Neural crest cell (in vitro differentiated cells): ENCODE measurements at places on chromosomes 5 and 9.

DNA sequence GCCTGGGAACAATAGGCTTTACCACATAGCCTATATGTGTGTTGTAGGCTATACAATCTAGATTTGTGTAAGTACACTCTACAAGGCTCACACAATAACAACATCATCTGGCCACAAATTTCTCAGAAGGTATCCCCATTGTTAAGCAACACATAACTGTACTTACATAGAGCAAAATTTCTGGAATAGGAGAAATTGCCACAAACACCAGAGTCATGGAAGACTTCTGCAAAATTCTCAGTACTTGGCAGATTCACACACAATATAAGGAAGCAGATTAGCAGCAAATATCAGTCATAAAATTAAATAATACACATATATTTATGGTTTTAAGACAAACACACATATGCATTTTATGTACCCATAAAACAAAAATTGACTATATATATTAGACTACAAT lies 16.4 kb downstream of the GNAQ start:
- no peak for DNase-seq

DNA sequence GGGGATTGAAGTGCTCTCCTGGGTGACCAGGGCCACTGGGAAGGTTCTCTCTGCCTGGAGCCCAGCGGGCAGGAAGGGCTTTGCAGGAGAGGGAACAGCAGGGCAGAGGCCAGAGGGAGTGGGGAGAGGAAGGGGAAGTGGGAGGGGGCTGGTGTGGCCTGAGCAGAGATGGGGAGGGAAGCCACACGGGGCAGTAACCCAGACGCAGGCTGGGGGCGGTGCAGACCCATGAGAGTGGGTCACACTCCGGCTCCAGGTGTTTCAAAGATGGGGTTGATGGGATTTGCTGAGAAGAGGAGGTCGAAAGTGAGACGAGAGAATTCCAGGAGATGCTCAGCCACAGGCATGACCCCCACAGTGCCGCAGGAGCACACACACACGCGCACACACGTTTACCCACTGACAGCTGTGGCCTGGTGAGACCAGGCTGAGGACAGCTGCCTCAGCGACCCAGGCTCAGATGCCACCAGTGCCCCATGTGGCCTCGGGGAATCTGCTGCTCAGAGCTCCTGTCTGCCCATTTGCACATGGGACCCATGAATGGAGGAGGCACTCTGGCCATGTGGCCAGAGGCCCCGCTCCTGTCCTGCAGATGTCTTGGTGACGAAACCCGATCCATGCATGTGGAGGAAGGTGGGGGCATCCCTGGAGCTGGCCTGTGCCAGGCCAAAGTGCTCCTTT lies 32.7 kb upstream of the FCN2 start:
- DNase-seq = no peak

- DNase-seq = no peak
These were observed 1.0 kb downstream of the RABL6 start for GRCh38 chr9:136808806-136809158.

DNA sequence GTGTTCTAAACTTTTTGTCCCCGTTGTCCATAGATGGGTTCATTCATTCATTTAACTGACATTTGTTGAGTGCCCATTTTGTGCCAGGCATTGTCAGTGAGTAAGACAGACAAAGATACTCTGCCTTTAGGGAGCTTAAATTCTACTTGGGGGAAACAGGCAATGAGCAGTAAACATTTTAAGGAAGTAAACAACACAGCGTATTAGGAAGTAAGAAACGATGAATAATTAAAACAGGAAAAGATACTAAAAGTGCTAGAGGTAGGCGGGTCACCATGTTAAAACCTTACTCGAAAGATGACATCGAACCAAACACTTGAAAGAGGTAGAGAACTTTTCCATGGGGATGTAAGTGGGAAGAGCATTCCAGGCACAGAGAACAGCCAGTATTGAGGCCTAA lies 5.5 kb upstream of the MAML1 start:
- no peak for DNase-seq

- DNase-seq = no peak
These were observed 191.9 kb upstream of the SEMA6A start for GRCh38 chr5:116766470-116766947.

DNA sequence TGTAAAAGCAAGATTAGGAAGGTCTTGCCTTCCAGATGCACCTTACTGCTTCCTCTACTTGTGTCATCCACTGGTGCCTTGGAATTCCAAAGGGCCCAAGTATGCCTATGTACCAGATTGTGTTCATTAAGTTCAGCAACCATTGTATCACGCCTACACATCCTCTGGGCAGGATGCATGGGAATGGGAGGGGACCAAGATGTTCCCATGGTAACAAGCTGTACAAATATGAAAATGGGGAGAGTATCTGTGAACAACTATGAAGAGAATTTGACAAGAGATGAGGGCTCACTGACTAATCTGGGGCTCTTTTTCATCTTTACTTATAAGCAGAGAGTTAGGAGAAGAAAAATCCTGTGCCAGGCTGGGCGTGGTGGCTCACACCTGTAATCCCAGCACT lies 137.8 kb upstream of the MAP1B start:
- no peak for DNase-seq

DNA sequence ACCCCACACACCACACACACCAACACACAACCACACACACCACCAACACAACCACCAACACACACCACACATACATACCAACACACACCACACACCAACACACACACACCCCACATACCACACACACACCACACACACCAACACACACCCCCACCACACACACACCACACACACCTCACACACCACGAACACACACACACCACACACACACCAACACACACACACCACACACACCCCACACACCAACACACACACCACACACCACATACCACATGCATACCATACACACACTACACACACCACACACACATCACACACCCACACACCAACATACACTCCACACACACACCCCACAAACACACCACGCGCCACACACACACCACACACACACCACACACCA lies 171.4 kb downstream of the GOLPH3 start:
- DNase-seq = no peak

GRCh38 chr5:170162631-170163321 lies 57.1 kb downstream of the FOXI1 start:
- DNase-seq = no peak

GRCh38 chr9:92507496-92507895 lies 25.2 kb upstream of the ASPN start:
- DNase-seq = no peak

GRCh38 chr5:108233617-108234155 lies 148.2 kb downstream of the FBXL17 start:
- no peak for DNase-seq

- DNase-seq = no peak
These were observed 183.7 kb downstream of the ZNF462 start for GRCh38 chr9:107046692-107047091.

- DNase-seq = no peak
These were observed 627.7 kb downstream of the CCDC171 start for GRCh38 chr9:16180546-16180945.
